ENCODE measurements at places on chromosomes 1 and 21.

- DNase-seq = no peak
Measured at GRCh38 chr1:203063287-203063686, 22.5 kb downstream of the MYOG start.

- no peak for DNase-seq
Measured at GRCh38 chr1:5685446-5686040, 306.7 kb downstream of the NPHP4 start.

DNA sequence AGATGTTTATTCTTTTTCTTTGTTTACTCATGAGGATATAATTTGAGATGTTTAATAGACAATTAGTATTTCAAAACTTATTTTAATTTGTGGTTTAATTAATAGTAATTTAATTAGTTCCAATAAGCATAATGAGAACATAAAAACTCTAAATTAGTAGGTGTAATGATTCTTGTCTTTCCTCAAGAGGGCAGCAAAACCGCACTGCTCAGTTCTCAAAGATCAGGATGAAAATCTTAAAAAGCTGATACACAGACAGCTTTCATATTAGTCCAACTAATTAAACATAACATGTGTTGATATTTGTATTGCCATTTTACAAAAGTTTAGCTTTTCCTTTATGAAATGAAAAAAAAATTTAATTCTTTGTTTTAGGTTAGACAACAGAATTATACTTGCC is 106.7 kb upstream of the C21orf91 start:
- no peak for DNase-seq

DNA sequence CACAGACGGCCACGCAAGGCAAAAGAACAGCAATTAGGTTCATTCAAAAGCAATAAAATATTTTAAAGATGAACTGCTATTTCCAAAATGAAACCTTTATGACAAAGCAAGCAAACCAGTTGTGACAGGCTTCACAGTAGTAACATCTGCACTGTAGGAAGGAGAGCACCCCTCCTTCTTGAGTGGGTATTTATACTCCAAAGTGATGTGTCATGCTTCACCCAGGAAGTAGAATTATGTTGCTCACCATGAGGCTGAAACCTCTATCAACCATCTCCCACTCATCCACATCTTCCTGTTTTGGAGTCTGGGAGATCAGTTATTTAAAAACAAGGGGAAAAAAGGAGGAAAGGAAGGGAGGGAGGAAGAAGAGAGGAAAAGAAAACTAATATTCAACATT is 885 bp downstream of the OR2T10 start:
- DNase-seq = no peak

GRCh38 chr1:11025618-11026017 is 13.2 kb downstream of the TARDBP start:
- no peak for DNase-seq

DNA sequence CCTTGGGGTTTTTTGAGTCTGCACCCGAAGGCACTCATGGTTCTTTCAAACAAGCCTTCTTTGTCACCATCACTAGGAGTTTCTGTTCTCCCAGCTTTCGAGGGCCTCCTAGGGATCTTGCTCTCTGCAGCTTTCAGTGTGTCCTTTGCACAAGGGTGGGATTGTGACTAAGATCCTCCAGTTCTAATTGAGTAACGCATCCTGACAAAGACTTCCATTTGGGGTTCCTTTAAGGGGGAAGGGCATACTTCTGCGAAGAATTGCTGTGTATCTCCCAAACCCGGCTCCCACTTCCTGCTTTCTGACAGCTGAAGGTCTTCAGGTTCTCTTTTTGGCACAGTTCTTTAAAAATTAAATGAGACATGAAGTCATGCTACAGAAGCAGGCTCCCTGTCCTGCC is 139.4 kb downstream of the EDEM3 start:
- DNase-seq = peak; percentile 50

DNA sequence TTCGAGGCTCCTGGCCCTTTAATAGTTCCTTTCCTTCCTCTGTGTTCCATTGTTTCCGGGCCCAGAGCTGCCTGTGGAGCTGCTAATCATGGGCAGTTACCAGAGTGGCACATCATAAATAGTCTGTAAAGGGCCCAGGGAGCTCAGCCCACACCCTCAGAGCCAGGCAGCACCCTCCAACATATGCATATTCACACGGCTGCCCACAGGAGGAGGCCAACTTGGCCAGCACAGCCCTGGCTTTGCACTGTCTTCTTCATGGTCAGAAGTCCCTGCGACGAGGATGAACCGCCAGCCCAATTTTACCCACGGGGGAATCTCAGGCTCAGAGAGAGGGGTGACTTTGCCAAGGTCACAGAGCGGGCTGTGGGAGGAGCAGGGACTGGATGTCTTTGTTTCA is 172.5 kb downstream of the TRABD2B start:
- no peak for DNase-seq

GRCh38 chr1:32878183-32878582 is 7.5 kb upstream of the FNDC5 start:
- no peak for DNase-seq

DNA sequence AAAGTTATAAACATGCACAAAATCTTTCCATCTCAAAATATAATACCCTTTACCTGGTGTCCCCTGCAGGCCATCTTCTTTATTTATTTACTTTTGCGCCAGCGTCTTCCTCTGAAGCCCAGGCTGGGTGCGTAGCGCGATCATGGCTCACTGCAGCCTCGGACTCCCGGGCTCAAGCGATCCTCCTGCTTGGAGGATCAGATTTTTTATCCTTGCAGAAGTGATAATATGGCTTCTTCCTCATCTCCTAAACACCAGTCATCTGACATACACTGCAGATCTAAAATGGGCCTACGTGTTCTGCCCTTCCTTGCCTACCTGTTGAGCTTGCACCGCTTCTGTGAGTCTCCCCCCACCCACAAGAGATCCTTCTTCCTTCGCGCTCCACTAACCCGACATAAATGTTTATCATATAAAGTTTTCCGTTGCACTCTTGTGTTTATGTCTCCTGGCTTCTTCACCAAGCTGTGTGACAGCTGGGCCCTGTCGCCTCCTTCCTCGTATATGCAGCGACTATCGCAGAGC is 506 bp upstream of the SRP9 start:
- DNase-seq = no peak

DNA sequence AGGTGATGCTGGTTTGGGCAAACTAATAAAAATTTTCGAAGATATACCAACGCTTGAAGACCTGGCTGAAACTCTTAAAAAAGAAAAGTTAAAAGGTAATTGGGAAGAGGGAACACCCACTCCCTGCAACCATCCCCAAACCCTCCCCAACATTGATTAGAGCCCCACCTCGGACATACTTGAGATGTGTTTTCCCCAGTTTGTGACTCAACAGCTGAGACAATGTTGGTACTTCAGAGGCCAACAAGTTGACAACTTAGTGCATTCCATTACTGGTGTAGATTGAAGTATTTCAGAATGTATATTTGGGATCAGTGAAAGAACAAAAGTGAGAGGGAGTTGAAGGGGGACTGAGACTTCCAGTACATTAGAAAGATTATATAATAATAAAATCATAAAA is 5.1 kb downstream of the IFI16 start:
- DNase-seq = no peak

DNA sequence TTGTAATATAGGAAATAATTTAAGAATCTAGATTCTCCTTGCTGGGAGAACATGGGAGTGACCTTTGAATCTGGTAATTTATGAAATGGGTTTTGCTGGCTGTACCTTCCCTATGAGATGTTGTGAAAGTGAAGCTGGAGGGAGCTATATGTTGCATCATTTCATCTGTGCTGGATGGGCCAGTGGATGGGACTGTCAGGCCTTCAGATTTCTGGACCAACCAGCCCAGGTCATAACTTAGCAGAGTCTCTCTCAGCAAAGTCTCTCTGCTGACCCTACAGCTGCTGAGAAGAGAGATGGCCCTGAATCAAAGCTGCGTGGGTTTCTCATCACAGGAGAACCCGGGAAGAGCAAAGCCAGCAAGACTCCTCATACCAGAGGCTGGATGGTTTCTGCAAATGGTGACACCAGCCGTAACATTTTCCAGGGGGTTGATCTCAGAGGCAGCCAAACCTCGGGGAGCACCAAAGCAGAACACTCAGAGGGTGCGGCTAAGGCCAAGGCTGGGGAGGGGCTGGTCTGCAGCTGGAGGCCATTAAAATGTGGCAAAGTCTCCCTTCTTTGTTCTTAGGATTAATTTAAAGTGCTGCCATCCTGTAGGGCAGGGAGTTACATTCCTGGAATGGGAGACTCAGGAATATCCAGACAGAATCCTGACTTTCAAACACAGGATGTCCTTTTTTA is 18.2 kb upstream of the PTGFRN start:
- DNase-seq = no peak

- DNase-seq = no peak
Measured at GRCh38 chr1:71561729-71562128, 480.9 kb upstream of the ZRANB2 start.

- DNase-seq = peak; percentile 86
Measured at GRCh38 chr1:224333309-224333926, 3.4 kb upstream of the NVL start.

- no peak for DNase-seq
Measured at GRCh38 chr1:87179851-87180519, 148.7 kb upstream of the LMO4 start.

DNA sequence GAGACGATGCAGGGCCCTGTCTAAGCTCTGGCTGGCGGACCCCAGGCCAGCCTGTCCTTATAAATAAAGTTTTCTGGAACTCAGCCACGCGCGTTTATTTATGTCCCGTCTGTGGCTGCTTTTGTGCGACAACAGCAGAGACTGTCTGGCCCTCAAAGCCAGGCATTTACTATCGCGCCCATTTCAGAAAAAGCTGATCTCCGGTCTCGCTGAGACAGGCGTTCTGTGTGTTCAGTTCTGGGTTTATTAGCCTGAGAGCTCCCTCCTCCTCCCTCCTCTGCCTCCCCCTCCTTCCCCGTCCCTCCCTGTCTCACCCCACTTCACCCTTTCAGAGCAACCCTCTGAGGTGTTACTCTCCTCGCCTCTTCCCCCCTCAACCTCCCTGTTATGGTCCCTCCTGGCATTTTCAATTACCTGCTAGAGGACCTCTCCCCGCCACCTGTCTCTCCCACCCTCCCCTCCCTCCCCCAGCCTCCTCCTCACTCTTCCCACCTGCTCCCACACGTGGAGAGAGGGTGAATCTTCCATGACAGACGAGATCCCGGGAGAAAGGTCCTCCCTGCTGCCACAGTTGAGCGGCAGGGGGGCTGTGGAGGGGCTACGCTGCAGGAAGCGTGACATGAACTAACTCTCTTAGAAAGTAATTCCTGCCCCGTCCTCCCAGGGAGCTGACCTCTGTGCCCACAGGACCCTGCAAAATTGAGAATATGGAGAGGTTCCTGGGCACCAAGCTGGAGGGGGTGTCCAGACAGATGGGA is 59.9 kb downstream of the SPSB1 start:
- no peak for DNase-seq

DNA sequence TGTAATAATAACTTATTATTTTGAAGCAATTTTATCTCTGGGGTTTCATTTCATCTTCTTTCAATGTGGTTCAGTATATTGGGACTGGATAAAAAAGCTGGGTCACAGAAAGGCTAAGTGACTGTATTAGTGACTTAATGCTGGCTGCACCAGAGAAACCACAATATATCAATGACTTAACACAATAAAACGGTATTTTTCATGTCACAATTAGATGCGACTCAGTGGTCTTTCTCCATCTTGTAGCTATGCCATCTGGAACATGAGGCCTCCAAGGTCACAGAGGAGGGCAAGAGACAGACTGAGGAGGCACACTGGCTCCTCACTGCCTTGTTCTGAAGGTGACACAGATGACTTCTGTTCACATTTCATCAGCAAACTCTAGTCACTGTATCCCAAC is 26.0 kb upstream of the KCNA3 start:
- DNase-seq = no peak

All from bone marrow (tissue), 2 donors.